ENCODE measurements at places on chromosomes 3 and 15.

DNA sequence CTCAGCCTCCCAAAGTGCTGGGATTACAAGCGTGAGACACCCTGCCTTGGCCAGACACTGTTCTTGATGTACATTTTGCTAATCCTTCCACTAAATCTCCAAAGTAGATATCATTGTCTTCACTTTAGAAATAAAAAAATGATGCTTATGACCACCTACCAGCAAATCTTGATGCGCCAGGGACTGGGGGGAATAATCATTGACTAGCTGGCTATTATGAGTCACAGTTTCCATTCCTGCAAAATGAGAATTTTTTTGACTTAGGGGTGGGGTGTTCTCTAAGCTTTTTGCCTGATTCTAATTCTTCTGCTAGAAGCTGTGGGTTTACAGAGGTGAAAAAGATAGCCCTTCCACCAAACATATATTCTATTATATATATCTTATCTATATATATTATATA lies 17.1 kb upstream of the RFC4 start:
- no peak for DNase-seq

- no peak for DNase-seq
These were observed 2.7 kb downstream of the IGF1R start for GRCh38 chr15:98651036-98651481.

- no peak for DNase-seq
These were observed 30.9 kb upstream of the SEMA3F start for GRCh38 chr3:50124052-50124799.

- no peak for DNase-seq
These were observed 505.3 kb downstream of the NLGN1 start for GRCh38 chr3:173902871-173903270.

Data from omental fat pad (tissue), 4 donors.